ENCODE measurements at places on chromosomes 2 and 18.

GRCh38 chr2:118177884-118178283, 89.6 kb downstream of the INSIG2 start:
- DNase-seq = no peak

DNA sequence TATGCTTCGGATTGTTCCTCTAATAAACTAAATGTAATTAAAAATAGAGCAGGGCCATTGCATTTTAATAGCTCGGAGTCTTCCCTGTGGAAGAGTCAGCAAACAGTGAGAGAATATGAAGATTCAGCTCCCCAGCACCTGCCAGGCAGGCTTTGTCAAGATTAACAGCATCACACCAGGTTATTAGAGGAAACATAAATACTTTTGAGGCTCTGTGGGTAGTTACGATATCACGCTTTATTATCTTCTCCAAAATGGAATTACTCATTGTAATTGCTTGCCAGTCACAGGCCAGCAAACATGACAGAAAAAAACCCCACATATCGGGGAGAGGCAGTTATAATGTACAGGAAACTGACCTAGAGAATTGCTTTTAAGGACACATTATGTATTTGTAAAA, 303.9 kb downstream of the CPS1 start:
- no peak for DNase-seq

DNA sequence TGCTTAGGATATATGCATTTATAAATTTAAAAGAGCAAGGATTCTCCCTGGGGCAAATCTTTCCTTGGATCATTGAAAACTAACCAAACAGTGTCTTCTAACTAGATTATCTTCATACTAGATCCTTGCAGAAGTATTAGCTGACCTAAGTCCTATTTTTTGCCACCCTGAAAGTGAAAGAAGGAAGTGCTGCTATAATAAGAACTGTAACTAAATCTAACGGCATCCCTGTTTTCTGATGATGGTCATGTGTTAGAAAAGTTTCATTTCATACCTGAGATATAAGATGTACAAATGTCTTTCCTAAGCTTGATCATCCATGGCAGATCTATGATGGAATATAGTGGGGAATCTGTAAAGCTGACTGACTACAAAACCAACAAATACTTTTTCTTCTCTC, 102.7 kb downstream of the MAP2 start:
- DNase-seq = no peak

DNA sequence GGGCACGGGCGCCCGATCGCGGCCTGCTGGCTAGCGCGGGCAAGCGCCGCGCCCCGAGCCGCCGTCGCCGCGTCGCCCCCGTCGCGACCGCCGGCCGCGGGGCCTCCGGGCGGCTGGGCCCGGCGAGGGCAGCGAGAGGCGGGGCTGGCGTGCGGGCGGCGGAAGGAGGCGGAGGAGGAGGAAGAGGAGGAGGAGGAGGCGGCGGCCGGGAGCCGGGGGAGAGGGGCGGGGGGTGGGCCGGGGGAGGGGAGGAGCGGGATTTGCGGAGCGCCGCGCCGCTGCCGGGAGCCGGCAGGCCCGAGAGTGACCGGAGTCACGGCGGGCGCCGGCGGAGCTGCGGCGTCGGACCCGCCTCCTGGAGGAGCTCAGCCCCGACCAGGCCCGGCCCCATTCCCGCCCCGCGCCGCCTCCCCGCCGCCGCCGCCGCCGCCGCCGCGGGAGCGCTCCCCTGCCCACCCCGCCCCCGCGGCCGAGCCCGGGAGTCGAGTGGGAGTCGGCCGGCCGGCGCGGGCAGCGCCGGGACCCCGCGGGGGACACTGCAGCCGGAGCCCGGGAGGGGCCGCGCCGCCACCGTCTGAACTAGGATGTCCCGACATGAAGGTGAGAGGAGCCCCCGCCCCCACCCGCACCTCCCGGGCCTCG, at the start of gene KCMF1:
KCMF1 (plus strand) TSS at position 294 of the 642 bp plus-strand sequence; CDS start at position 585, 291 bp downstream.
- DNase-seq = peak; percentile 49

DNA sequence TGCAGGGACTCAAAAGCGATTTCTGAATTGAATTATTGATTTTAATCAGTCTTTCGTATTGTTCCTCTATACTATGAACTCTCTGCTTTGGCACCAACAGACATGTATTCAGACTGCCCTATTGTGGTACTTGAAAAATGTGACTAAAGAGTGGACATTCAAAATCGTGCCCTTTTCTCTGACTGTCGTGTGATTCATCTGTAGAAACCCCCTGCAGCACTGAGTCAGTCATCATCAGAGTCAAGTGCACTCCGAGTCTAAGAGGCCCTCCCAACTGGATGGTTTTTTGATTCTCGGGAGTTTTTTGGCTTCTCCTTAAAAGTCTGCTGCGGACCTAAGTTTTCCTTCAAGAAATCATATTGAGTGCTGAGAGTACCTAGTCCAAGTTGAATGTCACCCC, 96.4 kb upstream of the FOSL2 start:
- DNase-seq = peak; percentile 13

Measured in amniotic stem cell (primary cell).